ENCODE measurements at places on chromosomes 1 and 21.

GRCh38 chr21:45892156-45892915 lies 89.2 kb upstream of the COL6A1 start:
- no peak for DNase-seq

GRCh38 chr21:33543505-33544129 lies 779 bp downstream of the SON start:
- DNase-seq: no peak

DNA sequence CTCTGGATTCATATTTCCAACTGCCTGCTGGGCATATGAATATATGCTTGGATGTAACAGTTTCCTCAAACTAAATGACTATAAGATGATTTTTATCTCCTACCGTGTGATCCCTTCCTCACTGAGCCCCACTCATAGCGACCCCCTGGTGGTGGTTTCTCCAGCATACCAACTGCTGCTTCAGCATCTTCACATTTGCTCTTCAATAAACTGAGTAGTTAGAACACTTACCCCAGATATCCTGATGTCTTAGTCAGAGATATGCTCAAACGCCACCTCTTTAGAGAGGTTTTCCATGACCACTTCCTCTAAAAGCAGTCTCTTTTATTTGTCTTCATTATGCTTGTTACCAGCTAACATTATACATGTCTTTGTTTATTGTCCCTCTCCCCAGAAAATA lies 10.2 kb upstream of the HNRNPR start:
- no peak for DNase-seq

DNA sequence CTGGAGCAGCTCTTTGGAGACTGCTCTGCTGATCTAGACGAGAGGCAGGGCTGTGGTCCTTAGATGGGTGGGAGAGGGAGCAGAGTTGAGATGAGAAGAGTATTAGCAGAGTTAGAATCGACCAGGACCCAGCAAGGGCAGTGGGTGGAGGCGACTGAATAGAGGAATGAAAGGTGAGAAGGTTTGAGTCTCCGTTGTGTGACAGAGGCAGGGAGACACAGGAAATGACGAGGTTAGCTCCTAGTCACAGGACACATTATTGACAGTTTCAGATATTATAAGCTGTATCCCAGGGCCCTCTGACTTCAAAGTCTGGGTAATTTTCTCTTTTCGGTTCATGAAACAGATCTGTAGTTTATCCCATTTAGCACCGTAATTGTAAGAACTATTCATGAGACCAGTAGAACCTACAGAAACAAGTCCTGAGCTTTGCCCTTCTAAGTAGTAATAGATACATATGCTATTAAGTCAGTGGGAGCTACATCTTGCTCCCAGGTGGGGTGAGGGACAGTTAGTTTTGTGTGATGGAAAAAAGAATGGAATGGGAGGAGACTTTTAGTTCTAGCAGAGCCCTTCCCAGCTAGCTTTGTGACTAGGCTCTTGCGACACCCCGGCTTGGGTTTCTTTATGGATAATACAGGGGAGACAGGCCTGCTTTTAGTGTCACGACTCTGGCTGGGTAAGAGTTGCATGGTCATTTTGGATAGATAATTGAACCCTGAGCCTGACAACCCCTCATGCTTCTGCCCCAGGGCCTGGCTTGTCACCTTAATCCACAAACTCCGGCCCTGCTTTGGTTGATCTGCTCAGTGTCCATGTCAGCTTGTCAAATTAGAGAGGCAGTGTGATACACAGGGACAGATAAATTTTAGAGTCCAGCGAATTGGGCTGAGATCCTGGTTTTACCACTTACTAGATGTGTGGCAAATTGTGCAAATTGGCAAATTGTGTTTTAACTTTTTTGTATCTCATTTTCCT lies 70.2 kb downstream of the UCK2 start:
- no peak for DNase-seq

- DNase-seq: no peak
Measured at GRCh38 chr1:114428083-114428754, 82.8 kb downstream of the TRIM33 start.

Data from T1000 (cell line).